AG09309 (cell line): ENCODE measurements at places on chromosomes 6 and 20.

GRCh38 chr6:100372326-100373091 lies 92.2 kb downstream of the SIM1 start:
- DNase-seq, result no peak

GRCh38 chr6:11364971-11365397 lies 132.5 kb upstream of the NEDD9 start:
- DNase-seq, result no peak

DNA sequence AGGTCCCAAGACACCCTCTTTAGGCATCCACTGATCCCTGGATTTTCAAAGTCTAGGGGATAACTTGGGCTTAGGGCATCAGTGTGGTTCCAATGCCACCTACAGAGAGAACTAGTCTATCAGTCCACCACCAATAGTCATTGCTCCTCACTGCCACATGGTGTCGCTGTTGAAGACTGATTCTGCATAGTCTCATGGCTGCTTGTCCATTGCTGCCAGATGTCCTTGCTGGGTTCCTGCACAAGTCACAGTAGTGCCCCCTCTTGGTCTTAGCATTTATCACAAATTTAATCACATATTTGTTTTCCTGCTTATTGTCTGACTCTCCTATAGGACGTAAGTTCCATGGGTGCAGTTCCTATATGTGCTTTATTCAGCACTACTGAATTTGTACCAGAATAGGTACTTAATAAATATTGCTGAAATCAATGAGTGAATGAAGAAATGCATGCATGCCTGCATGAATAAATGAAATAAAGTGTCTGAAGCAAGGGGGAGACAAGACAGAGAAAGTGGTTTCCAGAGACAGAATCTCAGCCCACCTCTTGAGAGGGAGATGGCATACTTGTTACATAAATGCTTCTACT lies 45.9 kb upstream of the RALY start:
- DNase-seq, result no peak

GRCh38 chr20:39775110-39775509 lies 813.0 kb downstream of the DHX35 start:
- DNase-seq, result peak; percentile 39

DNA sequence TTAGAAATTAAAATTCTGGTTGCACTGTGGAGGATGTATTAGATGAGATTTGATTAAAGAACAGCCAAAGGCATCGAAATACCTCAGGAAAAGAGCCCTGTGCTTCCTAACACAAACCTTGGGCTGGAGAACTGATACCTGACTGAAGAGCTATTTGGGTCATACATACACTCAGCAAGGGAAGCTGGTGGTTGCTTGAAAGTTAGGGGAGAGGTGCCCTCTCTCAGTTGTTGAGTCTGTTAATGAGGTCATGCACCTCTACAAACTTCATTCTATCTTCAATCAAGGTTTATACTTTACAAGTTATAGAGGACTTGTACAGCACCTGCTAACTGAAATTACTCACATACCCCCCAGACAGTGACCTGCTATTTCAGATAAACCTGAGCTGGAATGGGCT lies 25.5 kb downstream of the FAM184A start:
- no peak for DNase-seq

DNA sequence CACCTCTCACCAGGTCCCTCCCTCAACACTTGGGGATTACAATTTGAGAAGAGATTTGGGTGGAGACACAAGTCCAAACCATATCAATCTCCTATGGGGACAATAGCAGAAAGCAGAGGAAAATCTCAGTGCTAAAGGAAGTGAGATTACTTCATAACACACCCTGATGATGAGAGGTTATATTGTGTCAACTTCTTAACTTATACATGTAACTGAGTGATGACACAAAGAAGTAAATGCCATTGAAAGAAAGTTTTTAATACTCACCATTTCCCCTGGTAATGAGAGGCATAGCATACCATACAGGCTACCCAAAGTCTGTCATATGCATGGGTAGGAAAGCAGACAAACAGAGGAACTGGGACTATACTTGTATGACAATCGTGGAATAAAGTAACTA lies 137.2 kb downstream of the MMUT start:
- DNase-seq, result no peak

- DNase-seq, result no peak
Measured at GRCh38 chr20:63530788-63531160, 6.4 kb downstream of the PTK6 start.

GRCh38 chr20:1901704-1902103 lies 6.5 kb downstream of the SIRPA start:
- no peak for DNase-seq

- DNase-seq, result no peak
Measured at GRCh38 chr6:111718326-111718725, 112.6 kb upstream of the TRAF3IP2 start.

- DNase-seq, result no peak
Measured at GRCh38 chr20:62820208-62820961, 3.5 kb downstream of the COL9A3 start.

GRCh38 chr20:45872626-45873025 lies 8.4 kb upstream of the ZSWIM1 start:
- no peak for DNase-seq

- no peak for DNase-seq
Measured at GRCh38 chr20:10761232-10761631, 87.4 kb upstream of the JAG1 start.

GRCh38 chr6:128918886-128919285 lies 35.9 kb downstream of the LAMA2 start:
- DNase-seq, result no peak
